ENCODE measurements at places on chromosomes 2 and 18. TPM values are rescaled to one million over a fixed set of nuclear protein-coding genes. Genes with fewer than 3 reads are reported as not detected.
A peak's percentile ranks its signal among the peaks of the same experiment; 100 is the strongest.

- DNase-seq, result no peak
Measured at GRCh38 chr2:98127229-98127989, 40.4 kb downstream of the VWA3B start.

DNA sequence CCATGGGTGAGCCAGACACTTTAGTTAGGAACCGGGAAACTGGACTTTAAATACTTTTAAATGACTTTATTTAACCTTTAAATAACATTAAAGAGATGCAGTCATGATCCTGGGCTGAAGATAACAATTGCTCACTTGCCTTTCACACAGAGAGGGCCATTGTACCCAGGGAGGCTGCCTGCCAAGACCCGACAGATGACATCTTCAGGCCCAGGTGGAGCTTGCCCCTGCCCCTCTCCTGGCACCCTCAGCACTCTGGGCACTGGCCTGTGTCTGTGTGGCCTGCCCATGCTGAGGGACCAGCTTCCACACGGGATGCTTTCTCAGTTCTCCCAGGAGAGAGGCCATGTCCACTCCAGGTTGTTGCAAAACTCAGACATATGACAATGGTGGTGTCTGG lies 216.4 kb upstream of the MYT1L start:
- DNase-seq, result no peak

GRCh38 chr18:3972291-3972930 lies 482.7 kb downstream of the DLGAP1 start:
- no peak for DNase-seq

- no peak for DNase-seq
Measured at GRCh38 chr2:17148407-17149145, 369.7 kb downstream of the RAD51AP2 start.

GRCh38 chr18:45255197-45255890 lies 359.9 kb upstream of the SLC14A2 start:
- peak; percentile 70 for DNase-seq

GRCh38 chr2:168599738-168600137 lies 143.7 kb downstream of the CERS6 start:
- no peak for DNase-seq

The LBX2 gene
- total RNA-seq, result not detected

DNA sequence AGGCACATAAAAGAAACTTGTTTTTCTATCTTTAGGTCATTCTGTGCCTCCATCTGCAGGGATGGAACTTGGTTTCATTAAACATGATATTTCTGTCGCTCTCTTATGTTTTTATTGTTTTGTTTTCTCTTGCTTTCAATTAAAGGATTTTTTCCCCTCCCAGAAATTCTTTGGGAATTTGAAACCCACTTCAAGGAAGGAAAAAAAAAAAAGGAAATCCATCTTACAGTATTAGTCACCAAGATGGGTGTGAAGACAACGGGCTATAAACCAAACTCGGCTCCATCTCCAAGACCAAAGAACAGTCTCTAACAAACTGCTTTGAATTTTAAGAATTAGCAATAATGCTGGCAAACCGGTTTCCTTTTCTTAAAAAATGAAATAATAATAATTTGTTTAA lies 244.1 kb downstream of the BCL11A start:
- no peak for DNase-seq

- DNase-seq, result no peak
Measured at GRCh38 chr2:41784496-41784895, 263.3 kb upstream of the PKDCC start.

- peak; percentile 34 for DNase-seq
Measured at GRCh38 chr2:221943076-221943810, 355.6 kb downstream of the PAX3 start.

- DNase-seq, result no peak
Measured at GRCh38 chr18:26840965-26841364, 24.5 kb downstream of the AQP4 start.

The ZNF892 gene
- 10.3 TPM for total RNA-seq

DNA sequence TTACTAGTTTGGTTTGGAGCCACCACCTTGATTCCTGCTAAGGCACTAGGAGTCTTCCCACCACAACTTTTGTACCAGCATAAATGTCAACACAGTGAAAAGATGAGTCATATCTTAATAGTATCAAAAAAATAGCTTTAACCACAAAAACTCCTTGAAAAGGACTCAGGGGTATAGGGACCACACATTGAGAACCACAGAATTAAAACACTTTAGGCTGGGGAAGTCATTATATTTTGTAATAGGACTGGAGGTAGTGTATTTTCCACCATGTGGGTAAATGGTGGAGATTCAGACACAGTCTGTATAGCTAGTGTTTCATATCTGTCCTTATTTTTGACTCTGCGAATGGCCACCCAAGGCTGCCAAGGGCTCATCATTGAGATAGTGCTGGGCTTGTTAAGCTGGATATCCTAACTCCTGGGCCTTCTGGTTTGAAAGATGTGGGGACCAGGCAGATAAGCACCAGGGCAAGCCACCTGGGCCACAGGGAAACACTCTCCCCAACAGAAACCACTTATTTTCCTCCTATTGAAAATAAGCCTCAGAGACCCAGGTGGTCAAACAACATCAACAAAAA lies 19.1 kb upstream of the FHL2 start:
- no peak for DNase-seq

- DNase-seq, result no peak
Measured at GRCh38 chr18:41972067-41972925, 17.3 kb downstream of the PIK3C3 start.

DNA sequence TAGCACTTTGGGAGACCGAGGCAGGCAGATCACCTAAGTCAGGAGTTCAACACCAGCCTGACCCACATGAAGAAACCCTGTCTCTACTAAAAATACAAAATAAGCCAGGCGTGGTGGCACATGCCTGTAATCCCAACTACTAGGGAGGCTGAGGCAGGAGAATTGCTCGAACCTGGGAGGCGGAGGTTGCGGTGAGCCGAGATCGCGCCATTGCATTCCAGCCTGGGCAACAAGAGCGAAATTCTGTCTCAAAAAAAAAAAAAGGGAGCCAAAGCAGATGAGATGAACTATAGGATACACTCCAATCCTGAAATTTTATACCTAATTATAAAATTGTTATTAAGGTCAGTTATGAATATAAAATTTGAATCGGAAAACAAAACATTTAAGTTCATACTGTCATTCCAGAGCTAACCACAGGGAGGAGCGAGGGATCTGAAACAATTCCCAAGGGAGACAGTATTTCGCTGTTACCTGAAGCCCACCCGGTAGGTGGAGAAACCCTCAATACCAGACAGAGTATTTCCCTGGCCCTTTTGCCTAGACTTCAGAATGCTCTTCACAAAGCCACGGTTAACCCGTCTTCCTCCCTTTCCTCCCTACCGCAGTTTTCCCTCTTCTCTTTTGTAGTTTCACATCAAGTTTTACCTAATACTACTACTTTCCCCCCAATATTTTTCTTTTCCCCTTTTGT lies 1.4 kb downstream of the PPM1G start:
- DNase-seq, result no peak

DNA sequence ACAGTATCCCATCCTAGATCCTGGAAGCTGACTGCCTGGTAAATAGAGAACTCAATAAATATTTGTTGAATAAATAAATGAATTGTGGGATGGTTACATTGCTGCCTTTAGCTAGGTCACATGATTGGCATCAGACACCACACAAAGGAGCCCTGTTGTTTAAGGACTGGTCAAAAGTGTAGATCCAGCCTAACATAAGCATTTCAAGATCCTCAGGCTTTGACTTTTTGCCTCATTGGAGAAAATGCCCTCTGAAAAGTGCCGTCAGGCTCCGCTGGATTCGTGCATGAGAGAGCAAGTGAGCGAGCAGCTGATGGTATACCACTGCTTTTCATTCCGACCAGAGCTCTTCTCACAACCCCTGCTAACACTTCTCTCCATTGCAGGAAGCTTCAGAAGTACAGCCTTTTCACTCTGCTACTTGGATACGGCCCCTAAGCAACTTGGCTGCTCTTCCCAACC lies 1.3 kb upstream of the ZNF24 start:
- DNase-seq, result no peak

The TMEM198 gene
- total RNA-seq, result 0.77 TPM

The KDM3A gene
- 54.3 TPM for total RNA-seq

The BCL2 gene
- 61.1 TPM for total RNA-seq

GRCh38 chr2:230202430-230203109 lies 17.2 kb downstream of the SP110 start:
- no peak for DNase-seq

The GALNT13 gene
- total RNA-seq, result 4.1 TPM

GRCh38 chr2:150282357-150282756 lies 205.1 kb downstream of the RND3 start:
- peak; percentile 18 for DNase-seq

- DNase-seq, result no peak
Measured at GRCh38 chr2:3146772-3147650, 230.6 kb downstream of the EIPR1 start.

The SLC19A3 gene
- 0.51 TPM for total RNA-seq

DNA sequence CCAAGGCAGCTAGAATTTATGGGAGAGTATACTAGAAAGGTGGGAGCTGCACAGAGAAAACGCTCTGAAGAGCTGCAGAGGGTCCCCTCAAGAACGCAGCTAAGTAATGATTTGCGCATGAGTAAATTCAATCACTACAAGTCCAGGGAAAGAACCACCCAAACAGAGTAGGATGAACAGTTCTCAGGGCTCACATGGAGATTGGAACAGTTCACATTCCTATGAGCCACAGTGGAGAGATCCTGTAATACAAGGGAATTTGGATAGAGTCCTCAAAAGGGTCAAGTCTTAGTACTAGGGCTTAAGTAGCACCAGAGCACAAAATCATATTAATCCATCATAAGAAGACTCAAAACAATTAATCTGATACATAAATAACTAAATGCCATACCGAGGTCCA lies 12.7 kb downstream of the OLA1 start:
- DNase-seq, result no peak

- DNase-seq, result no peak
Measured at GRCh38 chr18:9403795-9404564, 69.4 kb downstream of the TWSG1 start.

The CHST9 gene
- total RNA-seq, result 0.21 TPM

DNA sequence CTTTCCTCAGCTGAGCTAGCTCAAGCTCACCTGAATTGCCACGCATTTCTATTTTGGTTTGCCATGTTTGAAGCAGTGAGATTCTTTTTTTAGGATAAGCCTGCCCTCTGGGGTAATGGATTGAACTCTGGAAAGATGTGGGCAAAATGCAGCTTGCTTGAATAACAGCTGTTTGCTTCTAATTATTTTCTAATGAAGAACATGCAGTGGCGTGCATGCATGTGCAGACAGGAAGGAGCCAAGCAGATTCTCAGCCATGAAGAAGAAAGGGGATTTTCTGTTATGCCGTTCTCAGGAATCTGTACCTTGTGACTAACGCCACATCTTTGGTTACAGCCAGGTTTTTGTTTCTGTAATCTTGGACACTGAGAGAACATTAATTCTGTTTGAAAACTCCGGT lies 171.2 kb downstream of the ANTXR1 start:
- no peak for DNase-seq

DNA sequence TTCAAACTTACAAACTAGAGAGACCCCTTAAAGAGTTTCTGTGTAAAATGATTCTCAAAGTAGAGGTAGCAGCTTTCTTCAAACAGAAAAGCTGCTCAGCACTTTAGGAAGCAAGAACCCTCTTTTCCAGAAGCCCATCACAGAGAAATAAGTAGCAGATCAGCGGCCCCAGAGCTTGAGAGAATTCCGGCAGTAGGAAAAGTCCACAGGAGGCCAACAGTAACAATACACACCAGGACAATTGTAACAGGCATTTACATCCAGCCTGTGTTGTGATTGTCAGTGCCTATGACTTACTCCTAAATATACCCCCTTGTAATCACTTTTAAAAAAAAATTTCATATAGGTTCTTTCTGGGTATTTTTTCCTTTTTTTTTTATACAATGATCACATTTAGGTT lies 161.4 kb upstream of the ACVR2A start:
- no peak for DNase-seq

DNA sequence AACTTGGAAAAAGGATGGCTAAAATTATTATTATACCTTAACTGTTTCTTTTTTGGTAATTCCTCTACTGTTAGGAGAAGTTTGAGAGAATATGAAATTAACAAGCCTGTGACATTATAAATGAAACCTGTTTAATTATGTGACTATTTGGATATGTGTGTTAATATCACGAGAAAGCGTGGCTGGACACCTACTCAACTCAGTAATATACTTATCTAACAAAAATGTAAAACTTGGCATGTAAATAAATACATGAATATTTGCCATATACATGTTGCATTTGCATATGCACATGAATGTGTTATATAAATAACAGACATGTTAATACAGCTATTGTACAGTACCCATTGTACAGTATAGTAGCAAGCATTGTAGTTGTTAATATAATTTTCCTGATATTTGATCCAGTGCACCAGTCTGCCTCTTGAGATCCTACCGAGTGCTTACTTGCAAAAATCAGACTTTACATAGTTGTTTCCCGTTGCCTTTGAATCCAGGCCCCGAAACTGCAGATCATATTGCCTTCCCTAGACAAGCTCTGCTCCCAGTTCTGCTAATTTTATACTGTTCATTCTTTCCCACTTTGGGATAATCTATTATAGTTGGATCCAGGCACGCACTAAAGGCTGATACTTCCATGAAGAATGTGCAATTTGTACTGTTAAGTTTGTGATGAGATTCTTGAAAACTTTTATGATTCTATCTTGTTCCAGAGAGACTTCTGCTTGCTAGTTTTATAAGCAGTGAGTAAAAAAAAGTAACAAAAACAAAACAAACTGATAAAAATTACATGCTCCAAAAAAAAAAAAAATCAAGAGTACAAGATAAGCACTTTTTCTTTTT lies 395.6 kb downstream of the ARHGAP15 start:
- DNase-seq, result no peak

The IL1A gene
- 0.41 TPM for total RNA-seq

- DNase-seq, result no peak
Measured at GRCh38 chr2:88842656-88843460, 151.4 kb downstream of the RPIA start.

The DCDC2C gene
- not detected for total RNA-seq

DNA sequence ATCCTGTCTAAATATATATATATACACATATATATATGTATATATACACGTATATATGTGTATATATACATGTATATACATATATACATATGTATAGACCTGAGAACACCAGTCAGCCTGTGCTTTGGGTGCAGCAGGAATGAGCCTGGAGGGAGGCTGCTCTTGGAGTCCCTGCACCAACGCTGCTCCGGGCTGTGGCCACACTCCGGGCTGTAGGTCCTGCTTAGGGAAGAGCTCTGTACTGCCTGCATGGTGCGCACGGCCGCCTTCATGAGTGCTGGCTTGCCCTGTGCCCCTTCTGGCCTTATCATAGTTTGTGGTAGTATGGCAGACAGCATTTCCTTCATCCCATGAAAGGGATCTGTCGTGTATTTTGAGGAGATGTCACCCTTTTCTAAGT lies 360.9 kb downstream of the TDRD15 start:
- DNase-seq, result no peak

The EDAR gene
- not detected for total RNA-seq
